ENCODE measurements at places on chromosomes 7 and 10.

- no peak for DNase-seq
Measured at GRCh38 chr7:118158766-118159165, 25.2 kb upstream of the LSM8 start.

GRCh38 chr7:767941-768731 is 41.1 kb upstream of the PRKAR1B start:
- DNase-seq = no peak

DNA sequence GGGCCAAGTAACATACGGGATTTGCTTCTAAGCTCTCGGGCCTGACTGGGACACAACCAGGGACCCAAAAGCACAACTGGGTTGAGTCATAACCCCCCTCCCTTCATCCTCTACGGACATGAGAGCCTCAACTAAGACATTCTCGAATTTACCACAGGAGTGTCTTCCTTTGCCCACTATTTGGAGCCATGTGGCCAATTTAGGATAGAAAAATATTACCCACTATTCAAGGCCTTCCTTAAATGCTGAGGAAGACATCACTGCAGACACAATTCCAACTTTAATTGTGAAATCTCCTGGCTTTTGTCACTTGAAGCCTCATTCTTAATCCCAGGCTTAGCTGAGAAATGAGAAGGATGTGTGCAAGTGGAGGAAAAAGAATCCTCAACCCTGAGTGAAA is 11.8 kb downstream of the CTBP2 start:
- no peak for DNase-seq

DNA sequence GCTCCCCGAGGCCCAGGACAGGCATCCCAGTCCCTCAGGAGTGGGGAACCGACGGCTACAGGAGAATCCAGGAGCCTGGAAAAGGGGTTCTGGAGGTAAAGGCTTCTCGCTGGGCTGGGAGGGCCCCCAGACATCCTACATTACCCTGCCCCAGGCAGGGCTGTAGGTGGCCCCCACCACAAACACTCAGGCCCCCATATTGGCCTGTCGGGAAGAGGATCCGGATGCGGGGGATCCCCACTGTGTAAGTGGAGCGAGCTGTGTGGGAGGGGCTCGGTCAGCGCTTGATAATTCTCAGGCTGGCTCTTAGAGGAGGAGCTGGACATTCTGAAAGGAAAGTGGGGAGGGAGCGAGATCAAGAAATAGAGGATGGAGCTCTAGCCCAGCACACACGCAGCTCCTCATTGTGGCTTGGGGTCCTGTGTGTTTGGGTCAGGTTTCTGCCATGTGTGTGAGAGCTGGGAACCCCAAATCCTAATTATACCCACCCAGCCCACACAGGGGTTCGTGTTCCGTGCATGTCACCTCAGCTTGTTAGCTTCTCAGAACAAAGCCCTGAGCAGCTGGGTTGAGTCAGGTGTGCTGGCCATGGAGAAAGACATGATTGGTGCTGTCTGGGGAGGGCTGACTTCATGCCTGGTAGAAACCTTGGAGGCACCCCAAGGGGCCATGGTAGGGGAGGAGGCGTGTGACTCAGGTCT is 49.4 kb downstream of the ZNF467 start:
- DNase-seq = no peak

DNA sequence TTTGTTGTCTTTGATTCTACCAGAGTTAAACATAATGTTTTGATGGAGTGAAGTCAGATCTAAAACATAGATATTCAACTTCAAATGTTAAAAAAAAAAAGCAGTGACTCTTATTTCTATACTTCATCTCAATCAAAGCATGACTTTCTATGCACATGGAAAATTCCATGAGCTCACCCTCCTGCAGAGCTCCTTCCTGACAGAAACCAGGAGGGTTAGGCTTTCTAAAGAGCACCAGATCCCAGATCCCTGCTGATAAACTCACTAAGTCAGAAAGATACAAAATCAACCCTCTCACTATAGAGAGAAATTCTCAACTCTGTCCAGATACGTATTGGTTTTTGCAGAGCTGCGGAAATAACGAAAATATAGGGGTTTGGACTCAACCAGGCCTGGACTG is 122.6 kb downstream of the FAM107B start:
- no peak for DNase-seq

- DNase-seq = no peak
Measured at GRCh38 chr10:121813211-121813815, 114.5 kb downstream of the ATE1 start.

- DNase-seq = no peak
Measured at GRCh38 chr10:6319119-6319518, 116.4 kb downstream of the PFKFB3 start.

DNA sequence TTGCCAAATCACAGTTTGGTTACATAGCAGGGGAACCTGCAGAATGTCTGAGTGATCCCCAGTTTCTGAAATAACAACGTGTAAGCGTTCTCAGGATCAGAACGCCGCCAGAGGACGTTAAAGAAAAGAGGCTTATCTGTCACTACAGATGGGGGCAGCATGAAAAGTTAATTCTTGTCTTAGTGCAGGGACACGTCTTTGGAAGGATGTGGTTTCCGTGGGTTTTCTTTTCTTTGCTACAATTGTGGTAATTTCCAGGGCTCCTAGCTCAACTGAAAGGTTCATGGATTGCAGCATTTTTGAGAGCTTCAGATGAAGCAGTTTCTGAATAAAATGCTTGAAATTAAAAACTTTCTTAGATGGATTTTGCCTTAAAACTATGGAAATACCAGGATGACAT is 106.6 kb downstream of the PRKCQ start:
- peak; percentile 37 for DNase-seq

- no peak for DNase-seq
Measured at GRCh38 chr10:44799966-44800365, 111.2 kb upstream of the TMEM72 start.

DNA sequence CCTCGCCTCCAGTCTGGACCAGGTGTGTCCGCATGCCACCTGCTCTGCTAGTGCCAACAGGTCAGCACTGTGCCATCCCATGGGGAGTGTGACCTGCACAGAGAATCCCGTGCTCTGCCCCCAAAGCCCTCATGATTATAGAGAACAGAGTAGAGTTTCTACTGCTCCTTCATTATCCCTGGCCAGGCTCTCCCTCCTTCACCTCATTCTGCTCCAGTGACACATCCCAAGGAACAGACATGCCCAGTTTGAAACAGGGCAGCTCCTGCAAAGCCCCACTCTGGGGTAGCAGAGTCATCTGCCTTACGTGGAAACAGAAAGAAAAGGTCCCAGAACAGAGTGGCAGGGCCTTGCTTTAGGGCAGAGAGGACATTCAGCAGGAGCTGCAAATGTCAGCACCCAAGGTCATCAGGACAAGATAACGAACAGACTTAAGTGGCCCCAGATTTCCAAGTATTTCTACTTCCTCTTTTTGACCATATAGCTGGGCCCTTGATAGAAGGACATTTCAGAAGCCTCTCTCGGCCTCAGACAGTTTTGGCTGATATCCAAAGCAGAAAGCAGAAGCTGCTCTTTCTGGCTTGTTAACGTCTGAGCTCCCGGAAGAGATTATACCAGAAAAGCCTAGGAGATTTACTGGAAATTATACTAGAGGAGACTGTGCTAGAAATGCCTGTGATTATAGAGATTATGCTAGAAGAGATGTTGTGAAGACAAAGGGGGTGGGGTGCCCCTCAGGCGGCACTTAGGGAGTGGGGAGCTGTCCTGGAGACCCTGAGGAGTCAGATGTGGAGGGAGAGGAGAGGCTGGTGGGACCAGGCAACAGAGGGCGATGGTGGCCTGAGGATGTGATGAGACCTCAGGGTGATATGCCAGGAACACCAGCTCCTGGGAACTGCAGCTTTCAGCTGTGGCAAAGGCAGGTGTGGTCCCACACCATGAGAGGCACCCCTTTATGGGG is 12.6 kb downstream of the TMEM176B start:
- no peak for DNase-seq

GRCh38 chr7:33043501-33044400 is 18.8 kb downstream of the NT5C3A start:
- no peak for DNase-seq

GRCh38 chr7:100914879-100915447 is 19.3 kb upstream of the ACHE start:
- no peak for DNase-seq
